ENCODE measurements at places on chromosomes 2 and 18. TPM values are rescaled to one million over a fixed set of nuclear protein-coding genes. Genes with fewer than 3 reads are reported as not detected.

CDK15 gene
- total RNA-seq, result 1.00 TPM

NYAP2 gene
- total RNA-seq, result 2.4 TPM

SH3RF3 gene
- total RNA-seq, result 4.1 TPM

CPO gene
- not detected for total RNA-seq

SPATA3 gene
- total RNA-seq, result not detected

CCDC141 gene
- total RNA-seq, result 69.0 TPM

DSG3 gene
- not detected for total RNA-seq

AFF3 gene
- 195 TPM for total RNA-seq

ANKRD62 gene
- total RNA-seq, result 0.40 TPM

LONRF2 gene
- 3.3 TPM for total RNA-seq

ITGB6 gene
- total RNA-seq, result 54.5 TPM

OTOS gene
- total RNA-seq, result not detected

STPG4 gene
- total RNA-seq, result not detected

ASB18 gene
- not detected for total RNA-seq

TMEM17 gene
- 4.7 TPM for total RNA-seq

SERPINB11 gene
- total RNA-seq, result 0.46 TPM

RTP5 gene
- total RNA-seq, result 0.69 TPM

SERPINB12 gene
- not detected for total RNA-seq

CRYBA2 gene
- total RNA-seq, result not detected

DNA sequence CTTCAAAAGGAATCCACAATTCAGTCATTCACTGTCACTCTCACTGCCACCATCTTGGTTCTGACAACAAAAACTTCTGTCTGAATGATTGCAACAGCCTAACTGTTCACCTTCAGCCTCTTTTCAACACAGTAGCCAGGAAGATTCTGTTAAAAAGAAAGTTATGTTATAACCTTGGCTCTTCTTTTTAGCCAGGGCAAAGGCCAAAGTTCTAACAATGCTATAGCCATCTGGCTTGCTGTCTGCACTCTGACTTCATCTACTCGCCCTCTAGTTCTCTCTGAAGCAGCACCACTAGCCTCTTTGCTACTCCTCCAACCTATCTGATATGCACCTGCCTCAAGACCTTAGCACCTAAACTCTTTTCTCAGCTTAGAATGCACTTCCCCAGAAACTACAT is 158.5 kb downstream of the ZNF385B start:
- DNase-seq, result no peak
- no peaks in the 10 kb centered on the region for H3K27me3 ChIP-seq
- no peaks in the 10 kb centered on the region for H3K36me3 ChIP-seq
- no peak overlapping the region for H3K4me3 ChIP-seq

GRCh38 chr2:86445436-86445835 is 4.3 kb downstream of the KDM3A start:
- H3K36me3 ChIP-seq, result peaks cover 26% of the 10 kb centered on the region
- H3K4me3 ChIP-seq, result no peak overlapping the region
- DNase-seq, result no peak
- H3K27me3 ChIP-seq, result no peaks in the 10 kb centered on the region
- H3K27ac ChIP-seq, result no peak overlapping the region

GRCh38 chr18:3663870-3664512 is 214.0 kb downstream of the TGIF1 start:
- no peaks in the 10 kb centered on the region for H3K36me3 ChIP-seq
- H3K4me3 ChIP-seq, result no peak overlapping the region
- peaks cover 11% of the 10 kb centered on the region for H3K4me1 ChIP-seq
- no peaks in the 10 kb centered on the region for H3K27me3 ChIP-seq
- DNase-seq, result no peak
- H3K27ac ChIP-seq, result no peak overlapping the region

GRCh38 chr2:1738646-1739302 is 5.5 kb downstream of the PXDN start:
- H3K27me3 ChIP-seq, result peaks cover 2% of the 10 kb centered on the region
- no peak for DNase-seq
- H3K4me1 ChIP-seq, result peaks cover 33% of the 10 kb centered on the region
- no peaks in the 10 kb centered on the region for H3K36me3 ChIP-seq

- H3K4me1 ChIP-seq, result peaks cover 3% of the 10 kb centered on the region
- no peaks in the 10 kb centered on the region for H3K36me3 ChIP-seq
- no peak overlapping the region for H3K4me3 ChIP-seq
- DNase-seq, result no peak
- H3K27ac ChIP-seq, result no peak overlapping the region
Observed at GRCh38 chr2:232666051-232666805, 30.9 kb upstream of the GIGYF2 start.

DNA sequence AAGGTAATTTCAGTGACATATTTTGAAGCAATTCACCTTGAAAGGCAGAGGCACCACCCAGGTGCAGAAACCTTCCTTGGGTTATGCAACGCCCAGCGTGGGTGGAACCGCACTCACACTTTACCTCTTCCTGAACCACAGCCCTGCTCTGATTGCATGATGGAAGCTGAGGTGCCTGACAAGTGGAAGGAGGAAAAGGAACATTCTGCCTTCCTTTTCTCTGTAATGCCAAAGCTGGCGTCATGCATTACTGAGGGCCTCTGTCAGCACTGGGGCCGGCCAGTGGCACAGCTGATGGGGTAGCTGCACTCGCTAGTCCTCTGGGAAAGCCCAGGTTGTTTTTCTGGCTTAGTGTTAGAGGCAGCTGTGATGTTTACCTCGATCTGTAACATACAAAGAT is 266.5 kb downstream of the NEDD4L start:
- peaks cover 56% of the 10 kb centered on the region for H3K4me1 ChIP-seq
- peak overlapping the region; percentile 53 for H3K27ac ChIP-seq
- peak; percentile 92 for DNase-seq
- H3K4me3 ChIP-seq, result no peak overlapping the region
- no peaks in the 10 kb centered on the region for H3K36me3 ChIP-seq
- H3K27me3 ChIP-seq, result no peaks in the 10 kb centered on the region

GRCh38 chr18:37322492-37323035 is 243.0 kb downstream of the CELF4 start:
- no peak for DNase-seq
- no peak overlapping the region for H3K27ac ChIP-seq
- no peaks in the 10 kb centered on the region for H3K27me3 ChIP-seq
- no peaks in the 10 kb centered on the region for H3K4me1 ChIP-seq

GRCh38 chr18:7980136-7980535 is 413.0 kb downstream of the PTPRM start:
- no peak for DNase-seq
- H3K27ac ChIP-seq, result no peak overlapping the region
- H3K4me3 ChIP-seq, result no peak overlapping the region
- no peaks in the 10 kb centered on the region for H3K36me3 ChIP-seq
- no peaks in the 10 kb centered on the region for H3K27me3 ChIP-seq

- H3K27ac ChIP-seq, result peak overlapping the region; percentile 88
- peak overlapping the region; percentile 68 for H3K4me3 ChIP-seq
- peaks cover 6% of the 10 kb centered on the region for H3K36me3 ChIP-seq
- peaks cover 19% of the 10 kb centered on the region for H3K4me1 ChIP-seq
Observed at GRCh38 chr2:227324642-227324994, 433 bp upstream of the MFF start.

DNA sequence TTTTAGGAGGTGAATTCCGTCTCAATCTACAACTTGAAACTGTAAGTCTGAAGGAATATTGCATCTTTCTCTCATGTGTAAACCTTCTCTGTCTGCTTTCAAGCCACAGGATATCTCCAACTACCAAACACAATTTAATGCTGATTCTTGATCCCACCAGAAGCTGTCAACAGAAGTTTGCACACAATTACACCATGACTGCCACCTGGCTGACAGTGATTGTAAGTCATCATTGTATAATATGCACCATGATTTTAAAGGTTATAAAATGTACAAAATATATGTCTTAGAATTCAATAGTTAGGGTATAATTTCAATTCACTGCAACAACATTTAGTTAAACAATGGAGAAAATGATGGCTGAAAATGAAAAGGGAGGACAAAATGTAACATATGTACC is 18.4 kb downstream of the PREPL start:
- no peak overlapping the region for H3K4me3 ChIP-seq
- H3K36me3 ChIP-seq, result peaks cover 11% of the 10 kb centered on the region
- no peak for DNase-seq
- no peaks in the 10 kb centered on the region for H3K27me3 ChIP-seq

- no peaks in the 10 kb centered on the region for H3K4me1 ChIP-seq
- H3K27me3 ChIP-seq, result no peaks in the 10 kb centered on the region
- no peak overlapping the region for H3K4me3 ChIP-seq
- no peaks in the 10 kb centered on the region for H3K36me3 ChIP-seq
- DNase-seq, result no peak
Observed at GRCh38 chr18:51569561-51569960, 372.1 kb upstream of the MEX3C start.

- H3K36me3 ChIP-seq, result no peaks in the 10 kb centered on the region
- no peak for DNase-seq
- peaks cover 10% of the 10 kb centered on the region for H3K4me1 ChIP-seq
- no peak overlapping the region for H3K27ac ChIP-seq
- no peak overlapping the region for H3K4me3 ChIP-seq
Observed at GRCh38 chr2:241842067-241842415, 16.7 kb downstream of the PDCD1 start.

GRCh38 chr18:57267368-57267925 is 84.9 kb upstream of the ST8SIA3 start:
- H3K4me3 ChIP-seq, result no peak overlapping the region
- H3K27ac ChIP-seq, result no peak overlapping the region
- H3K27me3 ChIP-seq, result no peaks in the 10 kb centered on the region
- no peak for DNase-seq

- H3K27ac ChIP-seq, result no peak overlapping the region
- no peaks in the 10 kb centered on the region for H3K27me3 ChIP-seq
- H3K4me3 ChIP-seq, result no peak overlapping the region
- peaks cover 10% of the 10 kb centered on the region for H3K4me1 ChIP-seq
Observed at GRCh38 chr2:84830095-84830494, 50.8 kb downstream of the TRABD2A start.

DNA sequence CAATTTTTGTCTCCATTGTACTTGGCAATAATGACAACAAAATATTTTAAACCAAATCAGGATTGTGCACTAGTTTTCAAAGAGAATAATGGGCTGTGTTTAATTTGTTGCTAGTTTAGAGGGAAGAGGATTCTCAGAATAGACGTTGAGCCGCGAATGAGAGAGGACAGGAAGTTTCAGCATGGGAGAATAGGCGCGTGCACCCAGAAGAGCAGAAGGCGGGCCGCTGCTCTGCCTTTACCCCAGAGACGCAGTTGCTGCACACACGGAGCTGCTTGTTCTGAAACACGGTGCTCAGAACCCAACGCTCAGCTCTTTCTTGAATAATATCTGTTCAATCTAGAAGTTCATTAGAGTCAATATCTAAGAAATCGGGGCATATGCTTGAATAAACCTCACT is 223.4 kb downstream of the MYT1L start:
- no peaks in the 10 kb centered on the region for H3K4me1 ChIP-seq
- DNase-seq, result no peak
- H3K36me3 ChIP-seq, result no peaks in the 10 kb centered on the region
- no peak overlapping the region for H3K4me3 ChIP-seq
- H3K27me3 ChIP-seq, result no peaks in the 10 kb centered on the region

DNA sequence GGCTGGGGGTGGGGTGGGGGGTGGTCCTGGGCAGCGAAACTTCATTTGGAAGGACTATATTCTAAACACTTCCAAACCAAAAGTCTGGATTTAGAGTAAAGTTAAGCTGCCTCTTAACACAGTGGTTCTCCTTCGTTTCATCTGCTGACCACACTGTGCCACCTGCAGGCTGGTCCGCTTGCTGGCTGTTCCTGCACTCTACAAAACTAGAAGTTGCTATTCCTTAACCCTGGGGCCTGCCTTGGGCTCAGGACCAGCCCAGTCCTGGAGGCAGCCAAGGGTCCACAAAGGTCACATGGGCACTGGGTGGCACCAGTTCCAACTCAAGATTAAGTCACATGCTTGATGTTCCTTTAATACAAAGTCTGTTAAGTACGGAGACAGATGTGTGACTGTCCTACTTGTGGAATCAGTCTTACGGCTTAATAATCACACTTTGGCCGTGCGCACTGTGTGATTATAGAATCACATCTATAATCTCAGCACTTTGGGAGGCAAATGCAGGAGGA is 195.4 kb downstream of the FAM210A start:
- H3K4me1 ChIP-seq, result no peaks in the 10 kb centered on the region
- no peak overlapping the region for H3K4me3 ChIP-seq
- no peak overlapping the region for H3K27ac ChIP-seq

GRCh38 chr2:174678395-174678794 is 80.8 kb upstream of the WIPF1 start:
- no peak overlapping the region for H3K27ac ChIP-seq
- peaks cover 19% of the 10 kb centered on the region for H3K4me1 ChIP-seq
- no peak overlapping the region for H3K4me3 ChIP-seq
- no peak for DNase-seq

- no peaks in the 10 kb centered on the region for H3K36me3 ChIP-seq
- H3K4me1 ChIP-seq, result no peaks in the 10 kb centered on the region
- no peak overlapping the region for H3K4me3 ChIP-seq
- DNase-seq, result no peak
Observed at GRCh38 chr2:151630372-151630771, 103.9 kb downstream of the NEB start.

- H3K36me3 ChIP-seq, result no peaks in the 10 kb centered on the region
- H3K4me1 ChIP-seq, result peaks cover 7% of the 10 kb centered on the region
- H3K4me3 ChIP-seq, result no peak overlapping the region
- H3K27ac ChIP-seq, result no peak overlapping the region
Observed at GRCh38 chr18:57122936-57123510, 23.9 kb upstream of the BOD1L2 start.

DNA sequence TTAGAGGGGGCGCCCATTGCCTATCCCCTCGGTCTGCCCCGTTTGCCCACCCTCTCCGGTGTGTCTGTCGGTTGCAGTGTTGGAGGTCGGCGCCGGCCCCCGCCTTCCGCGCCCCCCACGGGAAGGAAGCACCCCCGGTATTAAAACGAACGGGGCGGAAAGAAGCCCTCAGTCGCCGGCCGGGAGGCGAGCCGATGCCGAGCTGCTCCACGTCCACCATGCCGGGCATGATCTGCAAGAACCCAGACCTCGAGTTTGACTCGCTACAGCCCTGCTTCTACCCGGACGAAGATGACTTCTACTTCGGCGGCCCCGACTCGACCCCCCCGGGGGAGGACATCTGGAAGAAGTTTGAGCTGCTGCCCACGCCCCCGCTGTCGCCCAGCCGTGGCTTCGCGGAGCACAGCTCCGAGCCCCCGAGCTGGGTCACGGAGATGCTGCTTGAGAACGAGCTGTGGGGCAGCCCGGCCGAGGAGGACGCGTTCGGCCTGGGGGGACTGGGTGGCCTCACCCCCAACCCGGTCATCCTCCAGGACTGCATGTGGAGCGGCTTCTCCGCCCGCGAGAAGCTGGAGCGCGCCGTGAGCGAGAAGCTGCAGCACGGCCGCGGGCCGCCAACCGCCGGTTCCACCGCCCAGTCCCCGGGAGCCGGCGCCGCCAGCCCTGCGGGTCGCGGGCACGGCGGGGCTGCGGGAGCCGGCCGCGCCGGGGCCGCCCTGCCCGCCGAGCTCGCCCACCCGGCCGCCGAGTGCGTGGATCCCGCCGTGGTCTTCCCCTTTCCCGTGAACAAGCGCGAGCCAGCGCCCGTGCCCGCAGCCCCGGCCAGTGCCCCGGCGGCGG is 1.7 kb downstream of the MYCN start:
- H3K4me3 ChIP-seq, result peak overlapping the region; percentile 50
- H3K27ac ChIP-seq, result no peak overlapping the region
- peaks cover 29% of the 10 kb centered on the region for H3K27me3 ChIP-seq
- DNase-seq, result peak; percentile 88

All from upper lobe of left lung (tissue), 6 donors.